ENCODE measurements at places on chromosomes 5 and 9. TPM values are rescaled to one million over a fixed set of nuclear protein-coding genes. Genes with fewer than 3 reads are reported as not detected.

The FAM53C gene
- total RNA-seq: 46.5 TPM

The PDGFRB gene
- total RNA-seq: not detected

The SLC45A2 gene
- not detected for total RNA-seq

The PLEKHG4B gene
- 0.31 TPM for total RNA-seq

The IER5L gene
- total RNA-seq: 3.4 TPM

The HSPB3 gene
- total RNA-seq: not detected

The C5orf63 gene
- 0.11 TPM for total RNA-seq

The DRD1 gene
- not detected for total RNA-seq

GRCh38 chr9:17623965-17624364 lies 45.1 kb downstream of the SH3GL2 start:
- no peak for DNase-seq

GRCh38 chr5:135139381-135140134 lies 105.5 kb upstream of the PITX1 start:
- DNase-seq: no peak

DNA sequence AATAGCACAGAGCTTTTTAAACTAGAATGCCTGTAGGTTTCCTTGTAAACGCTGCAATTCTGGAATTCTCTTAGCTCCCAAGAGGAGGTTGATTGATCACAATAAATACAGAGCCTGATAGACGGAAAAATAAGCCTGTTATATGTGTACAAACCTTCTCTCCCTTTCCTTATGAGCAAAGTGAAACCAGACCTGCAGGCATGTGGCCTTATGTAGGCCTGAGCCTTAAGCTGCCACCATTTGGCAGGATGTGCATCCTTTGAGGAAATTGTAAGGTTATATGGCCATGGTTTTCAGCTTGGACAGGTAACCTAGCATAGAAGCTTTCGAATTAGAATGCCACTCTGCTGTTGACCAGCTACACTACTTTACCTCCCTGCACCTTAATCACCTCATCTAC lies 49.1 kb downstream of the PRKACG start:
- DNase-seq: no peak

GRCh38 chr9:120974181-120974580 lies 47.6 kb upstream of the TRAF1 start:
- DNase-seq: no peak

DNA sequence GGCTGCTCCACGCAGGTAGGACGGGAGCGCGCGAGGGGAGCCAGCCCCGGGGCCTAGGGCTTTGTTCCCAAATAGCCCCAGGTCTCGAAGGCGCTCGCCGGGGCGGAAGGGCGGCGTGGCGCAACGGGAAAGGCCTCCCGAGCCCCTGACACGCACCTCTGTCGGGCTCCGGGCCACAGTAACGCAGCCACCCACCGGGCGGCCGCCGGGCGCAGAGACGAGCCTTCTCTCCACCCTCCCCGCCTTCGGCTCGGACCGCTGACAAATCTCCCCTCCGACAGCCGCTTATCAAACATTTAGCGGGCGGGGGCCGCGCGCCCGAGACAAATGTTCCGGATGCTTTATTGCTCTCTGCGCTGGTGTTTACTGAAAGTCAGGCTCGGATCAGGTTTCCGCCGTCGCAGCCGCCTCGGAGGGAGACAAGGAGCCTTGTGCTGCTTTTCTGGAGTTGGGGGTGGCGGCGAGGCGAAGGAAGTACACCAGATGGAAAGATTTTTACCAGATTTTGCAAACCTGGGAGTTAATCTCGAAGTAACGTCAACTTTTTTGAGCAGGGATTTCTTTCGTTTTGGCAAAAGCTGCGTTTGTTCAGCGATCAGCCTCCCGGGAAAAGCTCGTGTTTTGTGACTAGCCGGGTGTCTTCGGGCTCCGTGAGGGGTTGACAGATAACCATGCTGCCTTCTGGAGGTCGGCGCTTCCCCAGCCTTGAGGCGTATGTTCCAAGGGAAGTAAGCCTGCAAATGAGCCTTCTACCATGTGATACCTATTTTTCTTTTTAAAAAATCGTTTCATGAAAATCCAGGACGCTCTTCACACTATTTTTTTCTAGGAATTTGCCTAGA lies 950 bp downstream of the RGMB start:
- DNase-seq: peak; percentile 70

- no peak for DNase-seq
Observed at GRCh38 chr9:95091601-95092261, 225.8 kb downstream of the FANCC start.

DNA sequence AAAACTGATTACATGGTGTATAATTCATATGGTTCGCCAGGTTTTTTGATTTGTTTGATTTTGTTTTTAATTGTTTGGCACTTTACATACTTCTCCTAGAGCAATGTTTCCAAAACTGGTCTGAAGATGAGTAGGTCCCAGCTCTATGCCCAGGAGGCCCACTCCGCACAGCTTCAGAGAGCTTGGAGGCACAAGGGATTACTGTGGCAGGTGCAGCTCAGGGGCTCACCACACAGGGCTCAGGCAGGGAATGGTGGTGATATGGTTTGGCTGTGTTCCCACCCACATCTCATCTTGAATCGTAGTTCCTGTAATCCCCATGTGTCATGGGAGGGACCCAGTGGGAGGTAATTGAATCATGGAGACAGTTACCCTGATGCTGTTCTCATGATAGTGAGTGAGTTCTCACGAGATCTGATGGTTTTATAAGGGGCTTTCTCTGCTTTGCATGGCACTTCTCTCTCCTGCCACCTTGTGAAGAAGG lies 296.6 kb downstream of the MED10 start:
- no peak for DNase-seq

DNA sequence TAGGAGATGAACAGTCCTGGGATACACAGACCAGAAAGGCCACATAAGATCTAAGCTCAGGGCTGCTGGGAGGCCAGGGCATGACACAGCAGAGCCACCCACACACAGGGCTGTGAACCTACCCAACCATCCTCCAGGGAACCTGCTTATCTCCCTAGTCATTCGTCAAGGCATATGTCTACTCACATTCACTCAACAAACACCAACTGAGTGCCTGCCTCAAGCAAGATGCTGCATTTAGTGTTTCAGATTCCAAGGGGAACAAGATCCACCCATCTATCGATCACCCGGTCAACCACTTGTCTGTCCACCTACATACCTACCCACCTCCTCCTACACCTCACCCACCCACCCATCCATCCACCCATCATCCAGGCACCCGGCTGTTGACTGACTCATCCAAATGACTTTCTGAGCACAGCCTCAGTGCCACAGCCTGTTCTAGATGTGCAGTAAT lies 1.9 kb downstream of the DPM2 start:
- no peak for DNase-seq

DNA sequence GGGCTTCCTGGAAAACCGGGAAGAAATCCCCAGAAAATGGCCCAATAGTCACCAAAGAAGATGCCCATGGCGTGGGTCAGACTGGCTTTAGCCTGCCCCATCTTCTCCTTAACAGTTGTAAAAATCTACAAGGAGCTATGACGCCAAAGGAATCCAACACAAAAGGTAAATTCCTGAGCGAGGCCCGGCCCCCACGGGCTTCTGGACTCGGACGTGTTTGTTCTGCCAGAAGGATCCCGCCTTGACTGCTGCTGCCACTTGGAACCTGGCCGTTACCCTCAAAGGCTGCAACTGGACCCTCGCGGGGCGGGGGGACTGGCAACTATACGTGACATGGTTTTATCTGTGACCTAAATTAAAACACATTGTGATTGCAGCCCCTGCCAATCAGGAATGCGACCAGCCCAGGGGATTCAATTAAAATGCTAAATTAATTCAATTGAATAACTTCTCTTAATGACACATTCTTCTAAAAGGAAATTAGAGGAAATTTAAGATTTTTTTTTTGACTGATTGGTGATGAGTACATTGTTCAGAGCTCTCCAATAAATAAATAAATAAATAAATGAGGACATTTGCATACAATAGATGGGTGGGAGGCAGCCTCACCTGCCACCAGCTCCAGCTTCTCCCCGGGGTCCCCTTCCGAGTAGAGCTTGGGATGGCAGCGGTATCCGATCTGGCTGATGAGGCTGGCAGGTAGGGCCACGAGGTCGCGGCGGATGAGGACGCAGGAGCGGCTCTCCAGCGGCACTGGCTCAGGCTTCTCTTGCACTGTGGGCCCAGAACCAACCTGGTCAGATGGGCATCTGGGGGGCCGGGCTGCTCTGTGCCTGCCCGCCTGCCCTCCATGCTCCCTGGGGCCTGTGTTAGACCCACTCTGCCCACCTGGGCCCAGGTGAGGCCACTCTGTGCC lies 54.7 kb upstream of the UBAC1 start:
- no peak for DNase-seq

DNA sequence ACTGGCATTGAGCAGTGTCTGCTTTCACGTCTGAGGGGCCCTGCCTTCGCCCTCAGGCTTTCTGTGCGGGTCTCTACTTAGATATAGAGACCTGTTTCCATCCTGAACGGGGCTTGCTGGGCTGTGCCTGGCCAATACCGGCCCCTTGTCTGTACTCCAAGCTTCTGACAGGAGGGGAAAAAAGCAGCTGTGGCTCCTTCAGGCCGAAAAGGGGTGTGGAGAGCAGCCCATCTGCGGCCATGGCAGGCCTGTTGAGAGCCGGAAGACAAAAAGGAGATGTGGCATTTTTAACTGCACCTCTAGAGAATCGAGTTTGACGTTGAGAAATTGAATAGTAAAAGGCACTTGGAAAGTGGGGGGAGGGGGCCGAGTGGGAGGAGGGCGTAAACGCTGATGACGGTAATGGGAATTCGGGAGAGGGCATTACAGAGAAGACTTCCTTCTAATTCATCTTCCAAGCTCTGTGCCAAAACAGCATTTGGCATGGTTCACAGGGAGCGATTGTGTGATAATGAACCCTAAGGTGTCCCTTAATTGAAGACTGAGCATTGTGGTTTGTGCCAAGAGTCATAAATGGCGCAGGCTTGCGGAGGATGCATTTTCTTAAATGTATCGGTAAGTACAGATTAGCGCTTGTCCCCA lies 25.1 kb upstream of the PRDM12 start:
- DNase-seq: no peak

- no peak for DNase-seq
Observed at GRCh38 chr5:97119007-97119390, 23.4 kb downstream of the LIX1 start.
